Effector memory CD8-positive, alpha-beta T cell (primary cell): ENCODE measurements at places on chromosomes 5 and 9.

DNA sequence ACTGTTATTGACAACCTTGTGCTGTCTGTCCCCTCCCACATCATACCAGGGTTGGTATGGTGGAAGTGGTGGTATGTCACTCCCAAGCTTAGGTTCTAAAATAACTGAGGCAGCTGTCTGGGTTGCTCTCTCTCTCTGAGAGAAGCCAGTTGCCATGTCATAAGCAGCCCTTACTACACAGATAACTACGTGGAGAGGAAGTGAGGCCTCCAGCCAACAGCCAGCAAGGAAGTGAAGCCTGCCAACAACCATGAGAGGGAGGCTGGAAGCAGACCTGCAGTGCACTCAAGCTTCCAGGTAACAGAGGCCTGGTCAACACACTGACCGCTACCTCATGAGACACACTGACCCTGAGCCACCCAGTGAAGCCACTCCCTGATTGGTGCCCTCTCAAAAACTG lies 18.6 kb downstream of the CTNNAL1 start:
- peaks cover 1% of the 10 kb centered on the region for H3K4me1 ChIP-seq
- no peak overlapping the region for H3K4me3 ChIP-seq
- H3K27ac ChIP-seq: no peak overlapping the region
- H3K27me3 ChIP-seq: no peaks in the 10 kb centered on the region
- no peaks in the 10 kb centered on the region for H3K36me3 ChIP-seq
- DNase-seq: no peak

- no peak for DNase-seq
- no peaks in the 10 kb centered on the region for H3K36me3 ChIP-seq
- H3K4me3 ChIP-seq: no peak overlapping the region
- no peaks in the 10 kb centered on the region for H3K27me3 ChIP-seq
- H3K4me1 ChIP-seq: no peaks in the 10 kb centered on the region
- H3K27ac ChIP-seq: no peak overlapping the region
Observed at GRCh38 chr9:34426347-34427074, 31.9 kb downstream of the FAM219A start.

- DNase-seq: no peak
- H3K36me3 ChIP-seq: no peaks in the 10 kb centered on the region
- H3K27ac ChIP-seq: no peak overlapping the region
- H3K4me1 ChIP-seq: no peaks in the 10 kb centered on the region
Observed at GRCh38 chr9:1269533-1270315, 219.6 kb downstream of the DMRT2 start.

DNA sequence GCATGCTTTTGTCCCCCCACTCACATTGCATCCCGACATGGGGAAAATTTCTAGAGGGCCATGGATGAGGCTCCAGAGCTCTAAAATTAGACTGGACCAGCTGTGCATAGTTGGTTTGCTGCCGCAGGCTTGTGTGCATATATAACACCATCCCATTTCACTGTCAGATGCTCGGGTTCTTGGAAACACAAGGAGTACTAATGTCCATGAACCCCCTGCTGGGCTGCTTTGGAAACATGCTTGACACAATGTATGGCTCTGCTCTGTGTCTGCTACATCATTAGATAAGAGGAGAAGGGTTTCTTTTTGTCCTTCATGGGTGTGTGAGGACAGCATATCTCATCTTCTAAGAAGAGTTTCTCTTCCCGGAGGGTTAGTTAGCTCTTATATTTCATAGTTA lies 292.1 kb upstream of the RORB start:
- no peak for DNase-seq
- H3K4me3 ChIP-seq: no peak overlapping the region
- H3K4me1 ChIP-seq: no peaks in the 10 kb centered on the region
- no peaks in the 10 kb centered on the region for H3K36me3 ChIP-seq
- no peak overlapping the region for H3K27ac ChIP-seq

- H3K4me3 ChIP-seq: no peak overlapping the region
- no peak for DNase-seq
- H3K4me1 ChIP-seq: no peaks in the 10 kb centered on the region
Observed at GRCh38 chr9:91433180-91433579, 9.5 kb upstream of the NFIL3 start.

- H3K4me1 ChIP-seq: no peaks in the 10 kb centered on the region
- no peak overlapping the region for H3K27ac ChIP-seq
- no peaks in the 10 kb centered on the region for H3K36me3 ChIP-seq
- no peak overlapping the region for H3K4me3 ChIP-seq
- no peak for DNase-seq
Observed at GRCh38 chr5:174086751-174087150, 41.2 kb downstream of the NSG2 start.

DNA sequence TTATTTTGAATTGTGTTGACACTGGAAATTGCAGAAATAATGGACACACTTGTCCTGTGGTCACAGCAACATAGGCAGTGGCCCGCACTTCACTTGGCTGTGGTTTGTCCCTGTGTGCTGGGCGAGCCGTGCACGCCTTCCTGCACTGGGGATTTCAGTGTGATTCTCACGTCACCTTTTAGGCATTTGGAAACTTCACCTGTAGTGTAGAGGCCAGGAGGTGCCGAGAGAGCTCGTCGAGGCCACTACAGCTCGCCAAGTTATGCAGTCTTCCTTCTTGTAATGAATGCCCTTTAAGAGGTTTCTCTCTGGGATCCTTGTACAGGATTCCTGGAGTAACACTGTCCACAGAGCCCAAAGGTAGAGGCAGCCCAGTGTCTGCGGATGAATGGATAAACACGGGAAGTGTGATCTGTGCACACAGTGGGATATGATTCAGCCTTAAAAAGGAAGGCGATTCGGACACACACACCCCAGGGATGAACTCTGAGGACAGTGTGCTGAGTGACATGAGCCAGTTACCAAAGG lies 14.7 kb downstream of the TRAF2 start:
- DNase-seq: no peak
- H3K4me1 ChIP-seq: peaks cover 30% of the 10 kb centered on the region
- peaks cover 34% of the 10 kb centered on the region for H3K36me3 ChIP-seq
- H3K4me3 ChIP-seq: peak overlapping the region; percentile 79

- H3K36me3 ChIP-seq: peaks cover 75% of the 10 kb centered on the region
- peaks cover 47% of the 10 kb centered on the region for H3K4me1 ChIP-seq
- peak overlapping the region; percentile 95 for H3K27ac ChIP-seq
- peak overlapping the region; percentile 87 for H3K4me3 ChIP-seq
Observed at GRCh38 chr5:1800472-1801221, 560 bp upstream of the NDUFS6 start.

DNA sequence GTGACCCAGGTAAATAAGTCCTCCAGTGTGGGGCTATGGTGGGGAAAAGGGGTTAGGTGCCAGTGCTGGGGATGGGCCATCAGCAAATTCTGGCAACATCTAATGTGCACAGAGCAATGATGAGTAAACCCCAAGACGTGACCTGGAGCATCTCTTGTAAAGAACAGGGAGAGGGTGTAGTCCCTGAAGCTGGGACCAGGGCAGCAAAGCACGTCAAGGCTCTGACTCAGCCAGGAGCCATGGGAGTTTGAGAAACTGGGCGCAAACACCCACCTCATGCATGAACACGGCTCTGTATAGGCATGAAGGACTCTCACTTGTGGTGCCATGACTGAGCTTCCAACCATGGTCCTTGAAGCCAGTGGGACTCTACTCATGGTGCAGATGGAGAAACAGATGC lies 51.8 kb downstream of the DUSP1 start:
- peaks cover 5% of the 10 kb centered on the region for H3K27me3 ChIP-seq
- H3K27ac ChIP-seq: no peak overlapping the region
- DNase-seq: no peak
- peaks cover 31% of the 10 kb centered on the region for H3K4me1 ChIP-seq
- H3K4me3 ChIP-seq: no peak overlapping the region
- H3K36me3 ChIP-seq: peaks cover 2% of the 10 kb centered on the region

DNA sequence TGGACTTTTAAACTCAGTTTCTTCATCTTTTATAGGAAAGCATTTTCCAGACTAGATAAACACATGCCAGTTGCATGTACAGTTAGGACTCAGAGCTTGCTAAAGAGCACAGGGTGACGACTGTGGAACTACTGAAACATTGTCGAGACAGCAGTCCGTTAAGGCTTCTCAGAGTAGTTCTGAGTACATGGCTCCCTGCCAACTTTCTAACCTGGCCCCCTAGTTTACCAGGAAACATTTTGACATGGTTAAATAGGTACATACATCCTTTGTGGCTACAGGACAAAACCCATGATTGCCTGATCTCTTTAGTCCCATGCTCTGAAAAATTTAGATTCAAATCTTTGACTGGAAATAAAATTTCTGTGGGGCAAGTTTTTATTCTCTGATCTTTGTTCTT lies 129.7 kb downstream of the SLF1 start:
- no peaks in the 10 kb centered on the region for H3K27me3 ChIP-seq
- no peak overlapping the region for H3K4me3 ChIP-seq
- no peak for DNase-seq
- H3K36me3 ChIP-seq: no peaks in the 10 kb centered on the region

- no peaks in the 10 kb centered on the region for H3K27me3 ChIP-seq
Observed at GRCh38 chr5:167232675-167233311, 1058.7 kb upstream of the WWC1 start.

- H3K27ac ChIP-seq: no peak overlapping the region
- H3K27me3 ChIP-seq: peaks cover 94% of the 10 kb centered on the region
- peaks cover 10% of the 10 kb centered on the region for H3K4me1 ChIP-seq
- no peak for DNase-seq
Observed at GRCh38 chr5:88686726-88687125, 196.3 kb downstream of the MEF2C start.

DNA sequence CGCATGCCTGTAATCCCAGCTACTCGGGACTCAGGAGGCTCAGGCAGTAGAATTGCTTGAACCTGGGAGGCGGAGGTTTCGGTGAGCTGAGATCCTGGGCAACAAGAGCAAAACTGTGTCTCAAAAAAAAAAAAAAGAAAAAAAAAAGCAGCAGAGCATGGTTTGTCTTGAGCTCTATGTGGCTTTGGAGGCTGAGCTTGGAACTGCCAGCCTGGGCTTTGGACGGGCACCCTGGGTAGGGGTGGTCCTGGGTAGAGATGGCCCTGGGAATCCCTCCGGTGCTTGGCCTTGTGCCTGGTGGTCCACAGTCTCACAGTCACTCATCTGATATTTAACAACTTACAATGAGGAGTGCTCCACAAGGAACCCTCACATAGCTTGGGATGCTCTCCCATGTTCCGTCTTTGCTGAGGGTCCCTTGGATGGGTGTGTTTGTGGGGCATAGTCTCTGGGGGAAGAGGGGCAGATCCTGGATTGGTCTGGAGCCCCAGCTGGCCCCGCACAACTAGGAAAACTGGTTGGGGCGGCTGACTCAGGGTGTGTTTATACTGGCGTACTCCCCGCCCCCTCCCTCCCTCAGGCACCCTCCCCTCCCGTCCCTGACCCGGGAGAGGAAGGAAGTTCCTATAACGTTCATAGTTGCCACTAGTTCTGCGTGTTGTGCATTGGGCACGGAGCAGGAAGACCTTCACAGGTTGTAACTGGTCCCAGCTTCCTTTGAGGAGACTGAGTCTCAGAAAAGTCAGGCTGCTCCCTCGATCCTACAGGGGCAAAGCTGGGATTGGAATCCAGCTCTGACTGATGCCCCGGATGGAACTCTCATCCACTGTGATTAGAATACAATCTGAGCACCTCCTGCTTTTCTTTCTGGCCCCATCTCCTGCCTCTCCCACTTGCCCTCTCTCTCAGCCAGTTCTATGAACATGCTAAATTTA lies 11.2 kb downstream of the IER5L start:
- H3K4me1 ChIP-seq: peaks cover 8% of the 10 kb centered on the region
- no peaks in the 10 kb centered on the region for H3K27me3 ChIP-seq
- H3K27ac ChIP-seq: no peak overlapping the region
- peak overlapping the region; percentile 43 for H3K4me3 ChIP-seq
- DNase-seq: no peak

DNA sequence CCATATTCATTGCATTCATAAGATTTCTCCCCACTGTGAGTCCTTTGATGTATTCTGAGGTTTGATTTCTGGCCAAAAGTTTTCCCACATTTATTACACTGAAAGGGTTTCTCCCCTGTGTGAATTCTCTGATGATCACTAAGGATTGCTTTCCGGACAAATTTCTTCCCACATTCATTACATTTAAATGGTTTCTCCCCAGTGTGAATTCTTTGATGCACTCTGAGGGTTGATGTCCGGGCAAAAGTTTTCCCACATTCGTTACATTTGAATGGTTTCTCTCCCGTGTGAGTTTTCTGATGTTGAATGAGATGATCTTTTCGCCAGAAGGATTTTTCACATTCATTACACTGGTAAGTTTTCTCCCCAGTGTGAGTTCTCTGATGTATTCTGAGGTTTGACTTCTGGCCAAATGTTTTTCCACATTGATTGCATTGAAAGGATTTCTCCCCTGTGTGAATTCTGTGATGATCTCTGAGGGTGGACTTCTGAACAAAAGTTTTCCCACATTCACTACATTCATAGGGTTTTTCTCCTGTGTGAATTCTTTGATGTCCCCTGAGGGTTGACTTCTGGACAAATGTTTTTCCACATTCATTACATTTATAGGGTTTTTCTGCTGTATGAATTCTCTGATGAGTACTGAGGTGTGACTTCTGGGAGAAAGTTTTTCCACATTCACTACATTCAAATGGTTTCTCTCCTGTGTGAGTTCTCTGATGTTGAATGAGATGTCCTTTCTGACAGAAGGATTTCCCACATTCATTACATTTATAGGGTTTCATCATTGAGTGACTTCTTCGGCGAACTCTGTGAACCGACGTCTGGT lies 18.8 kb downstream of the ZNF510 start:
- H3K4me1 ChIP-seq: no peaks in the 10 kb centered on the region
- peaks cover 48% of the 10 kb centered on the region for H3K36me3 ChIP-seq
- no peaks in the 10 kb centered on the region for H3K27me3 ChIP-seq
- H3K27ac ChIP-seq: no peak overlapping the region
- H3K4me3 ChIP-seq: no peak overlapping the region

DNA sequence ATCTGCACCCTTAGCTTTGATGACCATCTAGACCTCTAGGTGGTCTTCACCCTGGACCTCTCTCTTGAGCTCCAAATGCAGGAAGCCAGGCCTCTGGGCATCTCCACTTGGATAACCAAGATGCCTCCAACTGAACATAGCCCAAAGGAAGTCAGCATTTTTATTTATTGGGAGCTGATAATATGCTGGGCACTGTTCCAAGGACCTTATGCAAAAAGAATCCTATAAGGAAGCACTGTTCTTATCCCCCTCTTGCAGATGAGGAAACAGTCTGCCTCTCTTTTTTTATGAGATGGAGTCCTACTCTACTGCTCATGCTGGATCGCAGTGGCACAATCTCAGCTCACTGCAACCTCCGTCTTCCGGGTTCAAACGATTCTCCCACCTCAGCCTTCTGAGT lies 219.9 kb downstream of the CDK5RAP2 start:
- H3K27me3 ChIP-seq: no peaks in the 10 kb centered on the region
- H3K36me3 ChIP-seq: no peaks in the 10 kb centered on the region
- H3K27ac ChIP-seq: no peak overlapping the region
- no peaks in the 10 kb centered on the region for H3K4me1 ChIP-seq
- H3K4me3 ChIP-seq: no peak overlapping the region

GRCh38 chr9:93601063-93601462 lies 24.7 kb downstream of the PHF2 start:
- no peak for DNase-seq
- no peaks in the 10 kb centered on the region for H3K27me3 ChIP-seq
- H3K27ac ChIP-seq: peak overlapping the region; percentile 29
- H3K4me3 ChIP-seq: peak overlapping the region; percentile 30

GRCh38 chr5:69029292-69029691 lies 64.5 kb upstream of the SLC30A5 start:
- peaks cover 23% of the 10 kb centered on the region for H3K27me3 ChIP-seq
- H3K4me1 ChIP-seq: no peaks in the 10 kb centered on the region
- H3K4me3 ChIP-seq: no peak overlapping the region
- no peaks in the 10 kb centered on the region for H3K36me3 ChIP-seq
- H3K27ac ChIP-seq: no peak overlapping the region
